ENCODE measurements at places on chromosomes 5 and 9.

- no peaks in the 10 kb centered on the region for H3K4me1 ChIP-seq
- no peak overlapping the region for H3K4me3 ChIP-seq
- no peak overlapping the region for H3K27ac ChIP-seq
- DNase-seq = no peak
- no peaks in the 10 kb centered on the region for H3K27me3 ChIP-seq
Measured at GRCh38 chr5:63743096-63743798, 219.0 kb downstream of the HTR1A start.

DNA sequence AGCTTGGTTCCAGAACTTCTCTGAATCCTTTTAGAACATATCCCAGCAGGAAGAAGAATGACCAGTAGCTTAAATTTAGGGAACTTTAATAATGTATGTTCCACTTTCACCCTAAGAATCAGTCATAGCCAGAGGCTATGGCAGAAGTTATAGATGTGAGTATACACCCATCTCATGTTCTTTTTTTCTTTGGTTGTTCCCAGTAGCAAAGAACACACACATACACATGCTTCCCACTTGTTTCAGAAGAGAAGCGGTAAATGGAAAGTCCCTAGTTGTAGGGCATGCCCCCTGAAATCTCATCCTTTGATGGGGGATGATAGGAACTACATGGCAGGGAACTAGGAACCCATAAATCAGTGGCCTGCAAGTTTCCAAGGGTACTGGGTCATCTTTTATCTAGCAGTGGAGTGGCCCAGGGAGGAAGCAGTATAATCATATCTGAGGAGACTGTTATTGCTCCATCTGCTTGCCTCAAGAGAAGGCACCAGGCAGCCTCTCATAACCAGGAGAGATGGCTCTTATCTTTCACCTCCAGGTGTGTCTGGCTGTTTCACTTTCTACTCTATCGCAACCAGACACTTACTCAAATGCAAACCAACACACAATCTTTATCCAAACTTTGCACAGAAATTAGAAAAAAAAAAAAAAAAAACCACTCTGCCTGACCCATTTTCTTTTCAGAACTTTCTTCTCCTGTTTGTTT lies 109.5 kb downstream of the SNCAIP start:
- no peak overlapping the region for H3K4me3 ChIP-seq
- H3K4me1 ChIP-seq = no peaks in the 10 kb centered on the region
- DNase-seq = no peak
- no peaks in the 10 kb centered on the region for H3K36me3 ChIP-seq
- no peaks in the 10 kb centered on the region for H3K27me3 ChIP-seq
- no peak overlapping the region for H3K27ac ChIP-seq

- H3K27ac ChIP-seq = no peak overlapping the region
- no peaks in the 10 kb centered on the region for H3K4me1 ChIP-seq
- H3K36me3 ChIP-seq = no peaks in the 10 kb centered on the region
Measured at GRCh38 chr9:89225587-89225986, 47.0 kb upstream of the SHC3 start.

DNA sequence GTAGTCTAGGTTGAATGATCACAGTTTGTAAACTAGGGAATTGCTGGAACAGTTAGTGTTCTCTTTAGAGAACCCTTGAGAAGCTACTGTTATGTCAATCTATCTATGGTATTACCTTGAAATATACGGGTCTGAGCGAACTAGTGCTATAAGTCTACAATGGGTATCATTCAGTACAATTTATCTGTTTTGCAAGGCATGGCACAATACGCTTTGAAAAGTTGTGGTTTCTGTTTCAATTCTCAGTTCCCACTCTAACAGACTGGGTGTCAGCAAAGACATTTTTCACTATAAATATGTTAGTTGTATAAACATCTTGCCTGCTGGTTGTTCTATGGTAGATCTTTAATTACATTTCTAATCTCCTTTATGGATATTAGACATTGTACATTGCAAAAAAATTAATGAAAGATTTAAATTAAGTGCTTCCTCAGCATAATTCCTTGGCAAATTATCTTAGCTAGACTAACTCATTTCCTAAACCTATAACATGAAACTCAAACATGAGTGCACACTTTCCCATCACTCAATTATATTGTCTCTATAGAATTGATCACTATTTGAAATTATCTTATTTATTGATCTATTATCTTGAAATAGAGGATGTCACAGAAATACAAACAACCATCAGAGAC lies 24.9 kb upstream of the SLCO6A1 start:
- no peak for DNase-seq
- H3K27ac ChIP-seq = no peak overlapping the region
- H3K4me3 ChIP-seq = no peak overlapping the region

Measured in common myeloid progenitor, CD34-positive (primary cell).